ENCODE measurements at places on chromosomes 2 and 18. TPM values are rescaled to one million over a fixed set of nuclear protein-coding genes. Genes with fewer than 3 reads are reported as not detected.

- DNase-seq: peak; percentile 7
Measured at GRCh38 chr18:63192885-63193349, 126.7 kb downstream of the BCL2 start.

GRCh38 chr2:153235516-153235915, 243.0 kb downstream of the RPRM start:
- no peak for DNase-seq

CAPN14 gene
- under 0.01 TPM for total RNA-seq

GRCh38 chr2:47354848-47355204, 48.1 kb upstream of the MSH2 start:
- DNase-seq: no peak

DNA sequence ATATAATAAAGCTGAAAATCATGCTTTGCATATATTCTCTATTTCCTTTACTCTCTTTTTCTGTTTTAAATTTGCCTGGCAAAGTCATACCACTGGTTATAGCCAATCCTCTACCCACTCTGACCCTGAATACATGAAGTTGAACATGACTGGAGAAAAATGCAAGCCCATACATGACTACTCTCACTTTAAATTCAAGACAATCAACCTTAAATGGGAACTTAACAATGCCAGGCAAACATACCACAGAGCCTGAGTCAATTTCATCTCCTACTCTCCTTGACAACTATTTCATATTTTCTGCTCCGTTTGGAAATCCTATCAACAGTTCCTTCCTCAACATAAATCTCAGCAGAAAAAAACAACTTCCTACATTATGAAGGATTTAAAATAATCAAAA, 22.6 kb downstream of the RAD51AP2 start:
- no peak for DNase-seq

DNA sequence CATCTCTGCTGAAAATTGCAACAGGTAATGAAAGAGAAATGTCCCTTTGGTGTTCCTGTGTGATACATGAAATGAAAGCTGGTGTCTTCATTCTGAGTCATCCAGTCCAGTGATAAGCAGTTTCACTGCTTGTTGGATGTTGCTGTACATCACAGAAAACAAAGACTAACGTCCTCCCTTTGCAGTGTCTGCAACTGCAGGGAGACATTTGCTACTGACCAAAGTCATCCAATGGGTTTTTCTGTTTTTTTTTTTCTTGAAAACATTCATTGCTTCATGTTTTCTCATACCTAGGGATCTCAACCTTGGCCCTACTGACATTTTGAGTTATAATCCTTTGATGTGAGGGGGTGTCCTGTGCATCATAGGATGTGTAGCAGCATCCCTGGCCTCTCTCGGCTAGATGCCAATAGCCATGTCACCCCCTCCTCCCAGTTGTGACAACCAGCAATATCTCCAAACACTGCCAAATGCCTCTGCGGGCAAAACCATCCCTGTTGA, 63.6 kb upstream of the FZD5 start:
- peak; percentile 14 for DNase-seq

DNA sequence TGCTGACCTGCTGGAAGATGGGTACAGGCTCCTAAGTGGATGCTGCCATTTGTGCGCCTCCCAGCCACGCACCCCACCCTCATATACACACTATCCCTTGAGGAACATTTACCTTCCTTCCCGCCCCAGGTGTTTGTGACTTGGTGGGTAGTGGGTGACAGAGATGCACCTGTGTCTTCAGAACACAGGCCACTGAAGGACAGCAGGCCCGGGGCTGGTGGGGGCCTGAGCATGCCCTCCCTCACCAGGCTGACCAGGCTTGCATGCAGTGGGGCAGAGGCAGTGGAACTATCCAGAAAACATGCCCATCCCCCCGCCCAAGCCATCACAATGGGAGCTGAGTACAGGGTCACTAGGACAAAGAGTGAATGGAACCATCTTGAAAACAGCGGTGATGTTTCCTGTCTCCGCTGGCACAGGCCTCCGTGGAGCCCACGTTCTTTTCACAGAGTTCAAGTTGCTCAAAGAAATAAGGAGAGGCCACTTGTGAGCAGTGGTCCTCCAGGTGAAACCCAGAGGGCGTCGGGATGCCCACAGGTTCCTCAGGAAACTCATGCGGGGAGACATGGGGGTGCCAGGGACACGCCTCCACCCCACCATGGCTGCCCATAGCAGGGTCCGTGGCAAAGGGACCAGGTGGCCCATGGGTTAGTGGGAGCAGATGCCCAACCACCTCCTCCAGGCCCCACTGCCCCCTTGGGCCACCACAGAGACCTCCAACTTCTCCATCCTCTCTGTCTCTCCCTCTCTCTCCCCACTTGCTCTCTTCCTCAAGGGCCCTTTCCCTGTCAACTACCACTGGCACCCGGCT, 90.9 kb downstream of the MALT1 start:
- no peak for DNase-seq

- no peak for DNase-seq
Measured at GRCh38 chr2:34188464-34189303, 589.6 kb upstream of the FAM98A start.

DNA sequence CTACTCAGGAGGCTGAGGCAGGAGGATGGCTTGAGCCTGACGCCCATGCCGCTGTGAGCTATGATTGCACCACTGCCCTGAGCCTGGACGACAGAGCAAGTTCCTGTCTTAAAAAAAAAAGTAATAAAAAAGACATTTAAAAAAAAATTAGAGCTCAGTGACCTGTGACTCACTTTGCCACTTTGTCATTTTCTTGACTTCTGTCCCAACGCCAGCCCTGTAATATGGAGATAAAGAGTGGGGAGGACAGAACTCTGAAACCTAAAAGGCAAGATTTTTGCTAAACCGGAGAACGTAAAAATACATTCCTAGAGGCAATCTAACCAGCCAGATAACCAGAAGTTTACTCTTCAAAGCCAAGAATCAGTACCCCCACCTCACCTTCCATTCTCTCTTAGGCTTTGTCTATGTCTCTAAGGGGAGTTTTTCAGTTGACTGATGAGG, 49.0 kb downstream of the PRKRA start:
- no peak for DNase-seq

- DNase-seq: peak; percentile 97
Measured at GRCh38 chr18:59719544-59720181, 22.4 kb upstream of the CCBE1 start.

DNA sequence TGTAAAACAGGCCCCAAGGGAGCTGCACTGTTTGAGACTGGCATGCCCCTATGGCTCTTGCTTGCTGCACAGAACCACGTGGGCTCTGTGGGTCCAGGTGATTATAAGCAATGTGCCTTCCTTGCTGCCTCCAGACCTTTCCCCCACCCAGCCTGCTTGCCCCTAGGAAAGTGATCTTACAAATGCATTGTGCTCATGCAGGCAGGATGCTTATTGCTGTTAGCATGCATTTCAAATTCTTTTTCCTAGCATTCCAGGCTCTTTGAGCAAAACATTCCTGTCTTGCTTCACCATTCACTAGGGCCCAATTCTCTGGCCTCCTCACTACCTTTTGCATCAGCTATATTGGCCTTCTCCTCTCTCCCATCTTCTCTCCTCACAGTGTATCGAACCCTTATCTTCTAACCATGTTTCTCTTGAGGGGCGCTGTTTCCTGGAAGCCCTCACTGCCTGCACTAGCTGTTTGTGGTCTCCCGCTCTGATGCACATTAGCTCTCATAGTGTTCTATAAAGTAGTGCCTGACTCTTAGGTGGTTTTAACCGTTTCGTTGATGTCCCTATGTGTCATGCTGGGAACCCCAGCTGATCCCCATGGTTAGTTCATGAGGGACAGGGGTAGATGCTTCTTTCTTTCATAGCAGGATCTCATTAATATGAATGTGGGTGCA, 152.9 kb upstream of the EPAS1 start:
- DNase-seq: no peak

DNA sequence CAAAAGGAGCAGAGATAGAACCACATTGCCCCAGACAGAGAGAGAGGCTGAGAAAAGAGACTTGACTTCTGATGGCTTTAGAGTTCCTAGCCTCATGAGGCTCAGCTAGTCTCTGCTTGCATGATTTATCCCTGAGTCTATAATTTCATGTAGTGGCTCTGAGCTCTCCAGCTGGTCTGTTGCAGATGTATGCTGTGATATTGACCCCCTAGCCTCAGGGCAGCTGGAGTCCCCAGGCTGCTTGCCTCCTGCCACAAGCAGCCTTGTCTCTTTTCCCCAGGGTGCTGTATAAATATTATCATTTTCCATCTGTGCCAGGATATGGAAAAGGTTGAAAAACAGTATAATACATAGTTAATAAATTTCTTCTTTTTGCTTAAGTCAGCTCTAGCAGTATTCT, 467.6 kb upstream of the CWC22 start:
- DNase-seq: peak; percentile 4

DNA sequence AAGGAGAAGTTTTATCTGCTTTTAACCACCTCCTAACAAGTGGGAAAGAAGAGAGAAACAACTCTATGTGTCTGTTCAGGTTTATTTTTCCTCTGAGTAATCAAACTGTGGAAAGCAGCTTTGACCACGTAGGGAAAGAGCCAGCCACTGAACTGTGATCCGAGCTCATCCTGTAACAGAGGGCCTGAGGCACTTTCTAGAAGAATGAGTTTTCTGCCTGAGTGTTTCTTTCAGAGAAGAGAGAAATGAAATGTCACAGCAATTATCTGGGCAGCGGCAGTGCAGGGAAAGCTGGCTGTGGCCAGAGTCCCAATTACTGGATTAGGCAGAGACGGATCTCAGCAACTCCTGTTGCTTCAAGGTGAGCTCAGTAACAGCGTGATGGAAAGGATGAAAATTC, 151.9 kb downstream of the CD226 start:
- DNase-seq: no peak

- no peak for DNase-seq
Measured at GRCh38 chr2:104945866-104946265, 92.0 kb downstream of the POU3F3 start.

DNA sequence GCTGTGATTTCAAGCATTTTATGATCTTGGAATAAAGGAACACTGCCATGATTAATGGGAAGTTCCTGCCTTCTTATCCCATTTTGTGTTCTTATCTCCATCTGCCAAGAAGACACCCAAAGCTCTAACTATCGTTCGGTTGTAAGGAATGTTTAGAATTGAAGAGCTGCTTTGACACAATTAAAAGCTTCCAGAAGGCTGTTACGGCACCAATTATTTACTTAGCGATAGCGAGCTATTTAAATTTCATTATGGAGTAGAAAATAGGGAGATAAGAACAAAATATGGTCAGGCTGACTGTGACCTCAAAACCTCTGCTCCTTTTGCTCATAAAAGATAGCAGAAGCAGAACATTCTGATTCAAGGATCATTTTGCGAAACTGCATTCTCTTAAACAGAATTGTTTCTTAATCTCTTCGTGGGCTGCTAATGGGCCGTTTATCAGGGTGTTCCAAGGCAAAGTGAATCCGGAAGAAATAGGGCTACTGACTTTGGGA, 101.6 kb downstream of the SLC4A3 start:
- DNase-seq: no peak

CENPA gene
- 22.1 TPM for total RNA-seq

DNA sequence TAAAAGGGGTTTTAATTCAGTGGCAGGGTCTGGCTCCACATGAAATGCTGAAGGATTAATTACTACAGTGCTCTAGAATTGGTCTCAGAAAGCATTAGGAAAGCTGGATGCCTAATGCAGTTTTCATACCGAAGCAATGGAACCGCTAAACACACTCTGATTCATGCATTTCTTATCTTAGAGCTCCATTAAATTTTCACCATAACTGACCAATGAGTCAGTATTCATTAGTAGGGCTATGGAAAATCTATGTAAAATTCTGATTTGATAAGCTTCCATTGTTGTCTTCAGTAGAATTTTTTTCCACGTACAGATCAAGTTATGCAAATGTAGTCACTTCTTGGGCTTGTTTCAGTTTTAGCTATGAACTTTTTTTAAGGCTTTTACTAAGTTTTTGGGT, 359.9 kb downstream of the ARHGAP15 start:
- DNase-seq: peak; percentile 50

DNA sequence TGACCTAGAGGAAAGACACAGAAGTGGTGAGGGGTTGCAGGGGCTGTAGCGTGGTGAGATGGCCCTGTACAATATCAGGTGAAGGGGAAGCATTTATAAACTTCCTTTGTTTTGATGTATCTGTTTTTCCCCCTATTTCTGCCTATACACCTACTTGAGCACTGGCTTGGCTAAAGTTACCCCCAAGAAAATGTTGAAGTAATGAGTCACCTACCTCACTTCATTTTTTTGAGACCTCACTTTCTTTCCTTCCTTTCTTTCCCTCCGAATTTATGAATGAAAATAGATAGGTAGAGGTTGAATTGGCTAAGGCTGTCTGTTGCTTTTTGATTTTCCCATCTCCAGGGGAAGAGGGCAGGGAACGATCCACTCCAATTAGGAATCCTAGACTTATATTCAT, 231.1 kb upstream of the EPAS1 start:
- no peak for DNase-seq

GRCh38 chr2:946073-946948, 4.3 kb upstream of the SNTG2 start:
- DNase-seq: no peak

- DNase-seq: peak; percentile 27
Measured at GRCh38 chr18:37537868-37538525, 27.6 kb downstream of the CELF4 start.

HDHD2 gene
- total RNA-seq: 23.3 TPM

DNA sequence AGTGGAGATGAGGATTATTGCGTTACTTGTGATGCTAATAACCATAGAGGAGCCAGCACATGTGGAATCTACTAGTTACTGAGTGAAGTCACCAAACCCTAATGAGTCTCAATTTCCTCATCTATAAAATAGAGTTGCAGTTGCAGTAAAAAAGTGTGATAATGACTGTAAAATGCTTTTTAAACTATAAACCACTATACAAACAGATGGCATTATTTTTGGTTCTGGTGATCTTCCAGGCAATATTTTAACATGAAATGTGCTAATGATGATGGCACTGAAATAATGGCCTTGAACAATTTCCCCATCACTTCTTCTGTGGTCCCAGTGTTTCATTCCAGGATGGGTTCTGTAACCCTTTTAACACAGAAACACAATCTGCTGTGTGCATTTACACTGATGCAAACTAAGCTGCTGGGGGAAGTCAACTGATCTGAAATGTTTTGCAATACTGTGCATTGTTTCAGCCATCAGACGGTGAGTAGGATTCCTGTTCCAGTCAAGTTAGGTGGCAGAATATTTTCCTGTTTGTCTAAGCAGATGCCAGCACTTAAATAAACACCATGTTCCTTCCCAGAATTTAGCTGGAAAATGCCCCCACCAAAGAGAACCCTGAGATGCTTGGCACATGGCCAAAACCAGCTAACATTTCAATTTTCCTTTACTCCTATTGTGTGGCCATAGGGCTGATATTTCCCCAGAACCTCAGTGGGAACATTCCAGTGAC, 52.6 kb downstream of the TACR1 start:
- peak; percentile 17 for DNase-seq

RIT2 gene
- not detected for total RNA-seq

SLC4A1AP gene
- 30.5 TPM for total RNA-seq

GRCh38 chr2:36357847-36358659, 2.5 kb downstream of the CRIM1 start:
- DNase-seq: peak; percentile 76

EPB41L3 gene
- under 0.01 TPM for total RNA-seq

INHBB gene
- total RNA-seq: 0.46 TPM

- DNase-seq: peak; percentile 40
Measured at GRCh38 chr18:49021433-49022129, 70.8 kb upstream of the SMAD7 start.

- no peak for DNase-seq
Measured at GRCh38 chr18:63909870-63910269, 2.1 kb downstream of the SERPINB10 start.

CTAGE1 gene
- not detected for total RNA-seq
